Dorsolateral prefrontal cortex (tissue), 122 donors: ENCODE measurements at places on chromosomes 6 and 20. TPM values are rescaled to one million over a fixed set of nuclear protein-coding genes. Genes with fewer than 3 reads are reported as not detected.

Gene TNF
- total RNA-seq = not detected

Gene IL17A
- not detected for total RNA-seq

Gene EEF1A2
- total RNA-seq = 679 TPM

Gene ATP6V1G2
- 137 TPM for total RNA-seq

DNA sequence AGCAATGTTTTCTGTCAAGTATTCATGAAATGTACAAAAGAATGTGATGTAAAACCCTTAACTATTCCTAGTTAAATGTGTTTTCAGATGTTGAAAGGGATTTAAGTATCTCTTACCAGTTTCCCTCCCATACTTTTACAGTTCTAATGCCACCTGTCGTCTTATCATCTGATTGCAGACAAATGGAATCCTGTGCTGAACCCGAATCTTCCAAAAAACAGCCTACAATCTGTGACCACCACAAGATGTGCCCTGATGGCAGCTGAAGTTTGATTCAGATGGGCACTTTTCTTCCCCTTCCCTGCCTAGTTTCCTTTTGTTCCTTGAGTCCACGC is 1.9 kb downstream of the TOMM6 start:
- no peak for DNase-seq

DNA sequence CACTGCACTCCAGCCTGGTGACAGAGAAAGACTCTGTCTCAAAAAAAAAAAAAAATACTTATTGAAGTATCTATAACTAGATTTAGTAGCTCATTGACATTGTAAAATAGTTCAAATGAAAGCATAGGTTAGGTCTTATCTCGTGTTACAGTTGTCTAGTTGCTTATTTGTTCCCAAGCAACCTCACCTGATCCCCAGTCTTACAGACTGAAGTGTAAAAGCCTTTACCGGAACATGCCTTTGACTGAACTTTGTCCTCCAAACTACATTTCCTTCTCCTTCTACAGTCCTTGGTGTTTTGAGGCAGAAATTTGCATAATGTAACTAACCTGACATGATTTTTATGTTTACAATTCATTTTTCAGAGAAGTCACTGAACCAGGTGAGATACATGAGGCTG is 61.0 kb downstream of the PKIB start:
- no peak for DNase-seq

GRCh38 chr20:57688864-57689263 is 21.0 kb downstream of the PMEPA1 start:
- peak; percentile 56 for DNase-seq

DNA sequence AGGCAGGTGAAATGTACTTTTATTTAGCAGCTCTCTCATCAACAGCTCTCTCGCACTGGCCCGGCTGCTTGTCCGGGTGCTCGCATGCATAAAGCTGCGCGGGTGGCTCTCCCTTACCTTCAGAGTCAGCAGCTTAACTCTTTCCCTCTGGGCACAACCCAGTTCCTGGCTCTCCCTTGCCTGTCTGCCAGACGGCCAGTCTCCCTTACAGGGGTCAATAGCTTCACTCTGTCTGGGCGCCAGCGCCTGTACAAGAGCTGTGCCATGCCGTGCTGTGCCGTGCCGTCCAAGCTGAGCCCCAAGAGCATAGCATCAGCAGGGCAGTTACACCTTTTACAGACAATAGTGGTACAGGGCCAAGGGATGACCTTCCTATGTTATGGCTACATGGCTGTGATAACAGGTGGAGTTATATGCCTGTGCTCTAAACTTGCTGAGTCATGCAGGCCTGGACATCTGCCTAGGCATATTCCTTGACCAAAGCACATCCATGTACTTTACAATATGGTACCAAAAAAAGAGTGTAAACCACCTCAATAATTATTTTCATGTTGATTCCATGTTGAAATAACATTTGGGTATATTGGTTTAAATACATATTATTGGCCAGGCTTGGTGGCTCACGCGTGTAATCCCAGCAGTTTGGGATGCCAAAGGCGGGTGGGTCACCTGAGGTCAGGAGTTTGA is 47.9 kb downstream of the BLTP3A start:
- no peak for DNase-seq

GRCh38 chr20:63622096-63622495 is 4.8 kb downstream of the GMEB2 start:
- DNase-seq = no peak

DNA sequence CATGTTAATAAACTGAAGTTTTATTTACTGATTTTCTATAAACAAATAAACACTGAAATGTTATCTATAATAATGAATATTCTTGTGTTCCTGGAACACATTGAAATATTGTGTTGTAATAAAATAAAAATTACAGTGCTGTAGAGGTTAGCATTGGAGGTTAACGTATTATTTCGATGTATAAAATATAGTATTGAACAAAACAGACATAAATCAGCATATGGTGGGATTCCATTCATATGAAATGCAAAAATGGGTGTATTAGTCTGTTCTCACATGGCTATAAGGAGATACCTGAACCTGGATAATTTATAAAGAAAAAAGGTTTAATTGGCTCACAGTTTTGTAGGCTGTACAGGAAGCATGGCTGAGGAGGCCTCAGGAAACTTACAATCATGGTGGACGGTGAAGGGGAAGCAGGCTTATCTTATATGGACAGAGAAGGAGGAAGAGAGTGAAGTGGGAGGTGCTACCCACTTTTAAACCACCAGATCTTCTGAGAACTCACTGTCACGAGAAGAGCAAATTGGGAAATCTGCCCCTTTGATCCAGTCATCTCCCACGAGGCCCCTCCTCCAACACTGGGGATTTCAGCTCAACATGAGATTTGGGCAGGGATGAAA is 24.6 kb upstream of the BMP6 start:
- no peak for DNase-seq
